ENCODE measurements at places on chromosomes 6 and 20.
A peak's percentile ranks its signal among the peaks of the same experiment; 100 is the strongest.

GRCh38 chr6:122143813-122144601 lies 255.4 kb upstream of the HSF2 start:
- no peak for DNase-seq

- DNase-seq = no peak
Observed at GRCh38 chr20:24918579-24919566, 30.2 kb upstream of the CST7 start.

DNA sequence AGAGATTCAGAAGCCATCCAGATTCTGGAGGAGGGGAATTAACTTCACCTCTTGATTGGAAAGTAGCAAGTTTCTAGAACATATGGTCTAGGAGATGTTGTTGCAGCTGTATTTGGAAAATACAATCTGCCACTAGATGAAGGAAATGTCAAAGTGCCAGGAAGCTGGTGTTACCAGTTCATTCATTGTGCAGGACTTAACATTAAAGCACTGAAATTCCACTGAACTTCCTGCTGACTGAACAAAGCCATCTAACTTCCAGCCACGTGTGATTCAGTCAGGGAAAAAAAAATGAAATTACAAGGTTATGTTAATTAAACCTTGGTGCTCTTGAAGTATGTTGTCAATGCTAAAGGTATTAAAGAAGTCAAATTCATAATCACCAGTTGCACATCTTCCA lies 321.5 kb upstream of the SASH1 start:
- DNase-seq = no peak

- DNase-seq = peak; percentile 27
Observed at GRCh38 chr6:14596410-14596809, 478.8 kb downstream of the CD83 start.

GRCh38 chr6:19530188-19530587 lies 307.0 kb upstream of the ID4 start:
- no peak for DNase-seq

DNA sequence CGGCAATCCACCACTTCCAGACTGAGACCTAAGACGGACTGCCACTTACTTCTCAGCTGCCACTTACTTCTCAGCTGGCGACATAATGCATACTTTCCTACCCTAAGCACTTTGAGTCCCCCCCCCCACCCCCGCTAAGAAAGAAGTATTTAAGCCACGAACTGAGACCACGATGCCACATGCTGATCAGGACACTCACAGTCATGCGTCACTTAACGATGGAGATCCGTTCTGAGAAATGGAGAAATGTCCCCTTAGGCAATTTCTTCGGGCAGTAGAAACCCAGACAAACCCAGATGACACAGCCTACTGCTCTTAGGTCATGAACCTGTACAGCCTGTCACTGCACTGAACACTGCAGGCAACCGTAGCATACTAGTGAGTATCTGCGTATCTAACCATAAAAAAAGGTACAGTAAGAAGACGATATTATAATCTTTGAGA lies 690 bp downstream of the IFNGR1 start:
- peak; percentile 93 for DNase-seq
